ENCODE measurements at places on chromosomes 1 and 21.

DNA sequence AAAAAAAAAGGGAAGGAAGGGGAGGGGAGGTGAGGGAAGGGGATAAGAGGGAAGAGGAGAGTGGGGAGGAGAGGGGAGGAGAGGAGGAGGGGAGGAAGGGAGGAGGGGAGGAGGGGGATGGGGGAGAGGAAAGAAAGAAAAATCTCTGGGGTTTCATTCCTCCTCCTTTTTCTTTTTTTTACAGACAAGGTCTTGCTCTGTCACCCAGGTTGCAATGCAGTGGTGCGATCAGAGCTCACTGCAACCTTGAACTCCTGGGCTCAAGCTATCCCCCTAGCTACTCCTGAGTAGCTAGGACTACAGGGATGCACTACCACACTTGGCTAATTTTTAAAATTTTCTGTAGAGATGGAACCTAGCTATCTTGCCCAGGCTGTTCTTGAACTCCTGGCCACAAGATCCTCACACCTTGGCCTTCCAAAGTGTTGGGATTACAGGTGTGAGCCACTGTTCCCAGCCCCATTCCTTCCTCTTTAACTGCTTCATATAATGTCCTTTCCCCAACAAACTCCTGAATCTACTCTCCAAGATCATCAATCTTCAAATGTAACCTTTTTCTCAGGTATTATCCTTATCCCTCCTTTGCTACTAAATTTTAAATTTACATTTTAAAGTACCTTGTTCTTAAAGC lies 23.2 kb downstream of the GON4L start:
- no peak for DNase-seq

- no peak for DNase-seq
Measured at GRCh38 chr1:243367314-243367713, 111.5 kb downstream of the SDCCAG8 start.

DNA sequence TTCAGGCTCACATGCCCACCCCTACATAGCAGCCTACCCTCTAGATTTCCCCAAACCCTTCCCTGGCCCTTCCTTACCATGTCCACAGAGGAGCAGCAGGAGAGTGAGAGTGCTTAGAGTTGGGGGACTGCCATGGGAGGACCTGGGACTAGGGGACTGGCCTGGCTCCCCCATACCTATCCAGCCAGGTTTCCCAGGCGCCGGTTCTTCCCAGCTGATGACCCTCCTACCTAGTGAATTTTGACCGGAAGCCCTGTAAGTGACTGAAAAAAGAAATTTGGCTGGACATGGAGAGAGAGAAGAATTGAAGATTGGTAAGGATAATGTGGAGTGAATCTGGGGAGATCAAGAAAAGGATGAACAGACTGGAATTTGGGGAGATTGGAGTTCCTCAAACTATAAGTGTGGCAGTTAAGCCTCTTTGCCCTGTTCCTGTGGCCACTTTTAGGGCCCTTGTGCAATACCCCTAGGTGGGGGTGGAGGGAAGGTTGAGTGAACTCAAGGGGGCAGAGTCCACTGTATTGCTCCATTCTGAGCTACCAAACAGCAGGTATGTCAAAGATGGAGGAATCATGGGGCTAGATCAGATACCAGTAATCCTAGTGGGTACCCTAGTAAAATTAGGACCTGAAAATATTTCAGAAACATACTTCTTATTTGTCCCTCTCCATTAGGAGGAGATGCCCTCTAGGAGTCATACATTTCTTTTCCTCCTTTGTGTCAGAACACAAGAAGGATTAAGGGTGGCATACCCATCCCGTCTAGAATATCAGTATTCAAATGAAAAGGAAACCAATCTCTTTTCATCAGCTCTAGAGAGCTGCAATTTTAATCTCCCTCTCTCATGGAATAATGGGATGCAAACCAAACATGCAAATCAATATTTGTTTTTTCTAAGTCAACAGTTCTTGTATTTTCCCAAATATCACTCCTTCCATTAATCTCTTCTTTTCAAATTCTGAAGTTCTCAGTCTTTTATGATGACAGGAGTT lies 1.2 kb downstream of the HJV start:
- no peak for DNase-seq

- no peak for DNase-seq
Measured at GRCh38 chr1:228034954-228035837, 28.4 kb downstream of the WNT3A start.

- DNase-seq = no peak
Measured at GRCh38 chr1:92840600-92840999, 8.8 kb downstream of the RPL5 start.

DNA sequence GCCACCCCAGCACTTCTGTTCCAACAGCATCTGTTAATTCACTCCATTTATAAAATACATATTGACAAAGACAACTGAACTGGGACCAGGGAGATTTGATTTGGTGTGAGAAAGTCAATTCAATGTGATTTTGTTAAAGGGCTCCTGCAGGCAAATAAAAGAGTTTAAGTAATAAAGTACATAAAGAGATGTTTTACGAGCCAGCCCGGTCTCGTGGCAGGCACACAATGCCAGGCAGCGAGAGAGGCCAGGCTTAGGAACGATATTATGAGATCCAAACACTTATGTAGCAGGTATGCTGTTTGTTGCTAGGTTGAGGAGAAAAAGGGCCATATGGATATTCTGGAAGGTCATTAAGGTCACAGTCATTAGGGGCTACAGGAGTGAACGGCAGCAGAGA lies 227.1 kb downstream of the KCTD3 start:
- DNase-seq = no peak

DNA sequence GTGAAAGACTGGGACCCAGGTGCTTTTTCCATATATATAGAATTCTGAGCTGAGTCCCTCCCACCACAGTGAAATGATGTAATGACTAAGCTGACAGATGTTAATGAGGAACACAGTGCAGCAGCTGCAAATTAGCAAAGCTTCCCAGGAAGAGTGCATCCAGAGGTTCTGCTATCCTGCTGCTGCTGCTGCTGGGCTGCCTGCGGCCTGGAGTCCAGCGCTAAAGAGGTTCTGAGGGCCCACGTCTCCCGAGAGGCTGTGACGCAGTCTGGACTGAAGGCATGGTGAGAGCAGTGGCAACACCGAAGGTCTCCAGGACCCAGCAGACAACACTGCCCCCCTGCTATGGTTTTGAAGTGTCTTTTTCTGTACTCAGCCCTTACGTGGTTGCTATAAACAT lies 63.9 kb downstream of the URB2 start:
- no peak for DNase-seq

- DNase-seq = no peak
Measured at GRCh38 chr21:44265734-44266270, 4.1 kb upstream of the DNMT3L start.

- DNase-seq = no peak
Measured at GRCh38 chr1:52613636-52614373, 11.6 kb downstream of the GPX7 start.

GRCh38 chr1:8746554-8746953 lies 70.9 kb downstream of the RERE start:
- DNase-seq = no peak

GRCh38 chr1:6423321-6423999 lies 1.1 kb upstream of the ESPN start:
- DNase-seq = peak; percentile 28

- no peak for DNase-seq
Measured at GRCh38 chr1:231153726-231154125, 8.1 kb upstream of the TRIM67 start.

DNA sequence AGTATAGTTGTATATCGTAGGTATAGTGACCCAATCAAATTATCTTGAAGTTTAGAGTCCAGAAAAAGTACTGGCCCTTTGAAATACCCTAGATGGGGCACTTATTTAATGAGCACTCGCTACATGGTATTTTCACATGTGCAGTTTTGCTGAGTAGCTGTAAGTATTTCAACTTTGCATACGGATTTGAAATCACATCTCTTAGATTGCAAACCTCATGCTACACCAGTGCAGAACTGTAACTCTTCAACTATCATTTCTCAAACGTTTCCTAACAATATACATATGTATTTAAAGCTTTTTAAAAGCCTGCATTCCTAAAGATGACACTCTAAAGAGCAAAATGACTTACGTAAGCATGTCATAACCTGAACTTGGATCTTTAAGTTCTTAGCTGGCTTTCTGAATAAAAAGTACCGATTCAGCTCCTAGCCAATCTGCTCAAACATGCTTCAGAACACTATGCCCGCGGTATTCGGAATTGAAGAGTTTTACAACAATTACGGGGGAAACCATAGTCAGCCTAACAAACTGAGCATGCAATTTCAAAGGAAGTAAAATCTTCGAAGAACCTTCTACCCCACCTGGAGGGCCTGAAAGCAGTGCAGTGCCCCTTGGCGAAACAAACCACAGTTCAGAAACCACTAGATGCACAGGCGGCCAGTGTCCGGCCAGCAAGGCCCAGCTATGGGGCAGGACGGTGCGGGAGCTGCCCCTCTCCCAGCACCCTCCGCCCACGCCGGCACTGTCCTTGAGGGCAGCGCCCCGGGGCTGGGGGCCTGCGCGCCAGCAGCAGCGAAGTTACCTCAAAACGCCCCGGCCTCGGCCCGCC lies 863 bp downstream of the FH start:
- DNase-seq = no peak

DNA sequence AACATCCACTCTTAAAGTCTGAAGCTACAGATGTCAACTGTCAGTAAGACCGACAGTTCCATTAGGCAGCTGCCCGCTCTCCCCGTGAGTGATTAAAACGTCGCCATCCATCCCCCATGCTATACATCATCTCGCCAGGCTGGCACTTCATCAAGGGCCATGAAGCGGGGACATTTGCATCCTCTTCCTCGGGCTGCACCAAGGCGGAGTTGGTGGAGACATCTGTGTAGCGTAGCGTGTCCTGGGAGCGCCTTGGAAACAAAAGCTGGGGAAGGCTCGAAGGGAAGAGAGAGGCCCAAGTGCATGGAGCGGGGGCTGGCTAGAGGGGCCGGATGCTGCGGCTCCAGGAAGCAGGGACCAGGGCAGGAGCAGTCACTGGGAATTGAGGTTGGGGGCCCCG lies 250.1 kb downstream of the KAZN start:
- DNase-seq = no peak

- DNase-seq = no peak
Measured at GRCh38 chr1:184467295-184467694, 80.5 kb downstream of the C1orf21 start.

- no peak for DNase-seq
Measured at GRCh38 chr21:42937960-42938605, 12.7 kb upstream of the ERVH48-1 start.

- DNase-seq = no peak
Measured at GRCh38 chr1:53608676-53609075, 130.3 kb downstream of the GLIS1 start.

GRCh38 chr1:42152119-42152518 lies 1.1 kb upstream of the GUCA2B start:
- no peak for DNase-seq

GRCh38 chr1:61301824-61302657 lies 219.7 kb downstream of the NFIA start:
- no peak for DNase-seq

GRCh38 chr1:226549937-226550671 lies 1.5 kb downstream of the STUM start:
- DNase-seq = no peak

GRCh38 chr21:44437696-44438431 lies 17.4 kb upstream of the LRRC3 start:
- DNase-seq = no peak

- DNase-seq = no peak
Measured at GRCh38 chr21:31869750-31870149, 3.1 kb upstream of the HUNK start.

DNA sequence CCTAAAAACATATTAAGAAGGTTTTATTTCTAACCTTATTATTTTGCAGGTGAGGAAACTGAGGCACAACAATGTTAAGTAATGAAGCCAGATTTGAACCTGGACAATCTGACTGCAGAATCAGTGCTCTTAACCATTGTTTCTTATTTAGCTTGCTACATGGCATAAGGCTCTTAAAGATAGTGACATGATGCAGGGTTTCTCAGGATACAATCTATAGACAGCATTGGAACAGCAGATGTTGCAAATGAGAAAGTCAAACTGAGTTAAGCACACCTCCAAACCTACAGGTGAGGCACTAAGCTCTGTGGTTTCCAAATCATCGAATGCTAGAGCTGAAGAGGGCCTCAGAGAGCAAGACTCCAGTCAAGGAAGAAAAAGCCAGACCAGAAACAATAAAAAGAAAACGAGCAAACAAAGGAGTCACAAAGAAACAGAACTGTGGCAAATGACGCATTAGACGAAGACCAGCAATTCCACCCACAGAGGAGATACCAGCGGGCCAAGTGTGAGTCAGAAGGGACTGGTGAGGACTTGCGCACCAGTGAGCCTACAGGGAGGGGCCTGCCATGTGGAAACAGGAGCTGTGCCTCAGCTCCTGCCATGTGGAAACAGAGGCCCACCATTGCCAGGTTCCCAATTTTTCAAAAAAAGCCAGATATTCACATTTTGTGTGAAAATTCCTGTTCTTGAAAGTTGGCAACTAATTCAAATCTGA lies 14.4 kb downstream of the CD58 start:
- DNase-seq = no peak

- no peak for DNase-seq
Measured at GRCh38 chr1:115211071-115211745, 121.9 kb upstream of the TSPAN2 start.

DNA sequence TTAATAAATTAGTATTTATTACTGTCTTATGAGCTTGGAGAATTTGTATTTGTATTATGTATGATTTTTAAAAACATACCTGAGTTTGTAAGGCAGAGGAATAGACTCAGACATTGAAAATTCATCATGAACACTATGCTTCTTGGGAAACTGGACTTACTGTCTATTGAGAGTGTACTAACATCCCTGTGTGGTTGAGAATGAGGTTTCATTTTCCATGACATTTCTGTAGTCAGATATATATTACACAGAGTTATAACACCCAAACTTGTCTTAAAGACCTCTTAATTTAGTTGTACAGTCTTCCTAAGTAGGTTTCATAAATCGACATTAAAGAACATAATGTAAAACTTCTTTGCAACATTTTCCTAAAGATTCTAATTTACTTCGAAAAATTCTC lies 30.0 kb downstream of the PPP2R5A start:
- no peak for DNase-seq

- DNase-seq = no peak
Measured at GRCh38 chr21:44572959-44573583, 458 bp upstream of the KRTAP10-4 start.

DNA sequence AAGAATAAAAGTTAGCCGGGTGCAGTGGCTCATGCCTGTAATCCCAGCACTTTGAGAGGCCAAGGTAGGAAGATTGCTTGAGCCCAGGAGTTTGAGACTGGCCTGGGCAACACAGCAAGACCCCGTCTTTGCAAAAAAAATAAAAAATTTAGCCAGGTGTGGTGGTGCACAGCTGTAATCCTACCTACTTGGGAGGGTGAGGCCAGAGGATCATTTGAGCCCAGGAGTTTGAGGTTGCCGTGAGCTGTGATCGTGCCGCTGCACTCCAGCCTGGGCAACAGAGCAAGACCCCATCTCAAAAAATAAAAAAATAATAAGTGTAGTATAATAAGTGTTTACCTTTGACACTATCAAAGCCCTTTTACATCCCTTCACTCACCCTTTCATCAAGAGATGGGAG lies 5.0 kb downstream of the ACTN2 start:
- DNase-seq = no peak

GRCh38 chr1:96978901-96979300 lies 257.3 kb downstream of the PTBP2 start:
- DNase-seq = no peak

- no peak for DNase-seq
Measured at GRCh38 chr1:183636783-183637182, 1.2 kb upstream of the ARPC5 start.

- DNase-seq = no peak
Measured at GRCh38 chr1:72891976-72892375, 609.6 kb upstream of the NEGR1 start.
